ENCODE measurements at places on chromosomes 11 and 22.
A peak's percentile ranks its signal among the peaks of the same experiment; 100 is the strongest.

DNA sequence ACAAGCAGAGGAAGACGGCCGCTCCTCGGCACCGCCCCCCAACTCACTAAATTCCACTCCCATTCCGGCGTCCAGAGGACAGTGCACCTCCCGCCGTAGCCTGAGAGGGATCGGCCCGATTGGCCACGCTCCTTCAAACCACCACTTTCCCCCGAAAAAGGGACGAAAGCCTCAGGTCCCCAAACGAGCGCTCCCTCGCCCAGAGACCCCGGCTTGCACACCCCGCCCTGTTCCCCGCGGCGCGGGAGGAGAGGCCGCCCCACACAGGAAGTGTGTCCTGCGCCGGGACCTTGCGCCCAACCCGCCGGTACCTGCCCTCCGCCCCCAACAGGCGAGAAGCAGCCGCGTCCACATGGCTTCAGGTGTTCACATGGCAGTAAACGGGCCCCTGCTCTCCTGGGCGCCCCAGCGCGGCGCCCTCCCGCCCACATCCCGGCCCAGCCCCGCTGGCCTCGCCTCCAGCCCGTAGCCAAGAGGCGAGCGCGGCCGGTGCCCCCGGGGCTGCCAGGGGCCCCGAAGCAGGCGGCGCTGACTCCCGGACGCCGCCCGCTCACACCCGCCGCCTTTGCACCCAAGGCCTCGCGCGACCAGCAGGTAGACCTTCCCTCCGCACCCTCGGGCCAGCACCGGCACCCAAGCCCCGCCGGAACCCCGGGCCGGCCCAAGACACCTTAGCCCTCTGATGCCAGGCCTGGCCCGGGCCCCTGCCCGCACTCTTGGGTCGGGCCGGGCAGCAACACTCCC, 849 bp downstream of the TCF20 start:
- peak; percentile 41 for DNase-seq

DNA sequence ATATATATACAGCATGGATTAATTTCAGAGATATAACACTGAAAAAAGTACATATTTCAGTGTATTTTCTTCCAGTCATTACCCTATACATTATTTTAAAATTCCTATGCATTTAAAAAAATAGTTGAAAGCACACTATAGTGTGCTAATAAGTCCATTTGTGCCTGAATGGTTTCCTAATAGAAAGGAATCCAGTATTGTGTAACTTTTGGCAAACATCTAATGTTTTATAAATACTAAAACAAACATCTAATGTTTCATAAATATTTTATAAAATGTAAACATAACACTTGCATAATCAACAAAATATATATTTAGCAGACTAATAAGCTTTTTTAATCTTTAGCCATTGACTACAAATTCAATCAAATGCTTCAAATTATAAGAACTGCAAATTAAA, 126.6 kb upstream of the FIBIN start:
- DNase-seq = no peak

DNA sequence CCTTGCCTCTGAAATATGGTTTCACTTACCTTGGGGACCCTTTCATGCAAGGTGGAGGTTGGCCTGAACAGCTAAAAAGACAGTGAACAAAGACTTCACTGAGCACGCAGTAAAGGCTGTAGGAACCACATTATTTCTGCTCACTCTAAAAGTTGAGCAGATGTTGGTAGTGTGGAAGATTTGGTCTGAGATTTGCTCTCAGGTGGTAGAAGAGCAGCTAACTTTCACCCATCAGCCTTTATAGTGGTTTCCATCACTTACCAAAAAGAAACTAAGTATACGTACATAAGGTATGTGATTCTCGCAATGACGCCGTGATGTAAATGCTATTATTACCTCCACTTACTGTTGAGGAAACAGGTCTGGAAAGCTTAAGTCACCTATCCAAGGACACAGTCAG, 47.3 kb downstream of the PRR5L start:
- DNase-seq = no peak

DNA sequence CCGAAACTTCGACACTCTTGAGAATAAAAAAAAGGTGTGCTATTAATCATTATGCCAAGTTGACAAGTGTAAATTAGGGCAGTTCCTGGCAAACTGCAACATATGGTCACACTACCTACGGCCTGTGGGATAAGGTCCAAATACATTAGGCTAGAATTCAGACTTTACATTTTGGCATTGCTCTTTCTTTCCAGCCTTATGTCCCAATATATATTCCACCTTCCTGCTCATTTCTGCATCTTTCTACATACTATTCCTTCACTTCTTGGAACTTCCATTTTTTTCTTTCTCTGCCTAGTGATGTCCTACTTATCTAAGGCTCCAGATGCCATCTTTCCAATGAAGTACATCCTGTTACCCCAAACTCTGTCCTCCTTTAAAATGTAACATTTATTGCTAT, 577.2 kb downstream of the LRRC4C start:
- DNase-seq = no peak

- DNase-seq = no peak
Observed at GRCh38 chr22:29609139-29609538, 5.7 kb downstream of the NF2 start.

- DNase-seq = no peak
Observed at GRCh38 chr22:46763051-46763705, 728 bp downstream of the TBC1D22A start.

DNA sequence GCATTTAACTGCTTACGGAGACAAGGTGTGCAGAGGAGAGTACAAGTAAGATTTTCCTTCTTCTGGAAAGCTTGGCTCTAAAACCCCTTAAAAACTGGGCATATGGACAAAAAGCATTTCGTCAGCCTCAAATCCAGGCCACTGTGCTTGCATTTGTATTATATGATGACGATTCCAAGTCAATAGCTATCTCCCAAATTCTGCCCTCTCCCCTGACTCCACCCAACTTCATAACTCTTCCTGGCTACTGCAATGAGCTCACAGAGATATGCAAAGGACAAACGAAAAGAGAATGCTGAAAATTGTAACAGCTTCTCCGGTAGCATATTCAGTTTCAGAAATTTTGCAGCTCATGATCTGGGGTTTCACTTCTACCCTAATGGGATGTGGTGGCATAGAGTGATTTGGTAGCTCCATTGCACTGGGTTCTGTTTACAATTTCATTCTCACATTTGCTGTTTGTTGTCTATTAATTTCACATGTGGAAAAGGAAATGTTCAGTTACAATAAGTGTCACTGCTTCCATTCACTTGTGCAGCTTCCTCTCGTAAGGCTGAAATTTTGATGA, 45.6 kb upstream of the CHRM4 start:
- no peak for DNase-seq

- DNase-seq = no peak
Observed at GRCh38 chr22:32958001-32958400, 100.2 kb downstream of the SYN3 start.

- no peak for DNase-seq
Observed at GRCh38 chr22:48520884-48521588, 1306.6 kb downstream of the BRD1 start.

DNA sequence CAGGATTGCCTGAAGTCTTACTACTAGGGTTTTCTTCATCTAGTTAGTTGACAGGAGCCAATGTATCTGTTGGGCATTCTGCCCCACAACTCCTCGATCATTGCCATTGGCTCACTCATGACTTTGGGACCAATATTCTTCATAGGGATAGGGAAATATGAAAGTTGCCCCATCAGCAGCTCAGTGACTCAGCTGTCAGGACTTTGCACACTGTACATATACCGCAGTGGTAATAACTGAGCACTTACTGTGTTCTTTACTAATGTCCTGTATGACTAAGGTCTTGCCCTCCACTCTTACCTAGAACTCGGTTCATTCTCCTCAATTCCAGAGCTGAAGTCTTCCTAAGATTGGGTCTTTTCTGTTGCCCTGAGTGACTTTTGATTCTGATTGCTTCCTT, 46.8 kb upstream of the PGR start:
- no peak for DNase-seq

- DNase-seq = peak; percentile 62
Observed at GRCh38 chr22:36329254-36330078, 58.3 kb downstream of the MYH9 start.

DNA sequence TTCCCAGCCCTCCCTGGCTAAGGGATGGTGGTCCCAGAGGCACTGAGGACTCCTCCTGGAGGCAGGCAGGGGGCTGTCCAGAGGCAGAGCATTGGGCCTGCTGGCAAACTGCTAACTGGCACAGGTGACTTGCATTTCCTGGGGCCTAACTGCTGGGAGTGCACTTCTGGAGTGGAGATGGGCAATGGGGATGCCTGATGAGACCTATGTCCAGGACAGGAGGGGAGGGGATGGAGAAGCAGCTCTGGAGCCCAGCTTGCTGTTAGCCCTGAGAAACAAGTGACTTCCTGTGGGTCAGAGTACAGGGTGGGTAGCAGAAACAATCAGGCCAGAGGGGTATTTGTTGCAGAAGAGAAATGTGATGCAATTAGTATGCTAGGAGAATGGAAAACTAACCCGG, 253.2 kb downstream of the ST3GAL4 start:
- no peak for DNase-seq

DNA sequence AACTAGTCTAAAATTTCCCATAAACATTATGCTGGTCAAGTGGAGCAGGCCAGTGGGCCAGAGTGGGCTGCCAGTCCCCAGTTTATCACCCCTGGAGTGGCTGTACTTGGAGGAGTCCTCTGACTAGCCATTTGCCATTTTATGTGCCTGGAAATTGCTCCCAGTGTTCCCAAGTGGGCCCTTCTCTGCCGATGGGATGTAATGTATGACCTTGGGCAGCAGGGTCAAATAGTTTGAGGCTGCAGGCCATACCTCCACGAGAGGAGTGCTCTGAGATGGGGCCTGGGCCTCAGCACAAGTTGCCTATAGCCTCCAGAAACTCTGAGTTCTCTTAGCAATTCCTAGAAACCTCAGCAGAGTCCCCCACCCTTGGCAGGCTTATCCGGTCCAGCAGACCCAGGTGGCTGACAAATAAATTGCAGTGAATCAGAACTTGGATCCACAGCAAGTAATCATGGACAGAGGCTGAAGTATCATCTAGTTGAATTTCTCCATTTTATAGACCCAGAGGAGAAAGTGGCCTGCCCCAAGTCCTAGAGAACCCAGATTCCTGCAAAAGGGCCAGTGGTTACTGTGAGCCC, 17.8 kb upstream of the PATZ1 start:
- DNase-seq = no peak

DNA sequence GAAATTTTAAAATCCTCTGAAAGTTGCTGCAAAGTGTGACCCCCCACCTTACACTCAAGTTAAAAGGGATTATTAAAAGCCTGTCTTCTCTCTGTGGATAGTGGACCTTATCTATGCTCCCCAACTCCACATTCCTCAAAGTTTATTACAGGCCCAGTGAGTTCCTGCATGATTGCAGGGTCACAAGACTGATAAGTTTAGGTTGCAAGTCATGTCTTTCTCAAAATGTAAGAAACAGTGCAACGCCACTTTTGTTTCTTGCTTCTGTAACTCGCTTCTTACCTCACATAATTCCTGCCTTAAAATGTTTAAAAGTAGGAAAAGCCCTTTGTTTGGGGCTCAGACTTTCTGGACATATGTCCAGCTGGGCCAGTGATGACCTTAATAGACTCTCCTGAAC, 38.4 kb upstream of the GLYAT start:
- no peak for DNase-seq

DNA sequence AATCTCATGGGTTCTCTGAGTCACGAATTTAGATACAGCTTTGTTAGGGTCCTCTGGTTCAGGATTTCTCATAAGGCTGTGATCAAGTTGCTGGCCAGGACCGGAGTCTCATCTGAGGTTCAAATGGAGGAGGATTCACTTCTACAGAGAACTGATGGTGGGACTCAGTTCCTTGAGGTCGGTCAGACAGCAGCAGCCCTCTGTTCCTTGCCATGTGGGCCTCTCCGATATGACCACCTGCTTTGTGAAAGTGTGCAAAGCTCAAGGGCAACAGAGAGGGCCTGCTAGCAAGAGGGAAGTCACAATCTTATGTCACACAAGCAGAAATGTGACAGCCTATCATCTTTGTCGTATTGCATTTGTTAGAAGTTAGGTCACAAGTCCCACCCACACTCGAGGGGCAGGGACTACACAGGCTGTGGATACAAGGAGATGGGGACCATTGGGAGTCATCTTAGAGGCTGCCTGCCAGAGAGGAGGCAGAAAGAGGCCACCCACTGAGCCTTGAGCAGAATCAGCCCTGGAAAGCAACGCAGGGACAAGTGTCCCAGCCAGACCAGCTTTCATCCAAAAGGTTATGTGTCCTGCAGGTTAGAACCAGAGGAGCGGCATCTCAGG, 34.5 kb downstream of the RPUSD4 start:
- no peak for DNase-seq

GRCh38 chr11:15148169-15148568, 33.4 kb downstream of the INSC start:
- no peak for DNase-seq

- no peak for DNase-seq
Observed at GRCh38 chr11:115316696-115317095, 187.5 kb downstream of the CADM1 start.

DNA sequence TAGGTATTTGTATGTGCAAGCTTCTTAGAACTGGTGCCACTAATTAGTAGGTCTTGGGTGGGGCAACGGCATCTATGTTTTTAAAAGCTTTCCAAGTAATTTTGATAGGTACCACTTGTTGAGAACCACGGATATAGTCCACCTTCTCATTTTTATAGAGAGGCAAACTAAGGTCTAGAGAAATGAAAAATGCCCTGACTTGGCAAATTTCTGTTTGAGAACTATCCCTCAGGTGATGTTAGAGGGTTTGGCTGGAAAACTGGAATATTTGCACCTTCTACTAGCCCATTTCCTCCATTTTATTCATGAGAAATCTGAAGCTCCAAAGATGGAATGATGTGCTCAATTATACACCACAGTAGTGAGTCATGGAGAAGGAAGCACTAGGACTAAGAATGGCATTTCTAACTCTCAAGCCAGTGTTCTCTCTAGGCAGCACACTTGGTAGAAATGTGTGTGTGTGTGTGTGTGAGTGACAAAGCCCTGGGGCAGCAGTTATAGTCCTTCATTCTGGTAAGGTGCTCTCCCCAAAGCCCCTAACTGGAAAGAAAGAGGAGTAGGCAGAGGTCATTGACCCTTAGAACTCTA, 1.8 kb upstream of the TMEM86A start:
- no peak for DNase-seq

DNA sequence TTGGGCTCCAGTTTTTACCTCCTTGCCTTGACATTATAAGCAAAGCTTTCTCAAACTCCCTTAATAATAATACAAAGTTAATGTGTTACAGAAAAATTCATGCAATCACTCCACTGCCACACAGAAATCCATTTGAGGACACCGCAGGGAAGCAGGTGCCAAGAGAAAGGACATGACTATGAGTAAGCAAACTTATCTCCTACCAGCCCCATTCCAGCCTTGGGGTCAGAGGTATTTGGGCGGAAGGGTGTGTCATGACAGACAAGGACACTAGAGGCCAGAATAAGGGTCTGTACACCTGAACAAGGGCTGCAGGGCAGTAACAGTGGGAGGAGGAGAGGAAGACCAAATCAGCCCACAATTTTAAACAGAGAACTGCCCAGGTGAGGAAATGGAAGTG, 5.9 kb downstream of the GNG3 start:
- DNase-seq = no peak

- DNase-seq = no peak
Observed at GRCh38 chr11:134330611-134331353, 1.0 kb upstream of the GLB1L2 start.
